ENCODE measurements at places on chromosomes 11 and 22.

GRCh38 chr11:31824879-31825837 is 14.0 kb upstream of the PAX6 start:
- DNase-seq, result no peak

GRCh38 chr11:29315275-29315674 is 701.6 kb downstream of the KCNA4 start:
- peak; percentile 65 for DNase-seq

GRCh38 chr11:69734841-69735240 is 31.0 kb upstream of the FGF19 start:
- no peak for DNase-seq

DNA sequence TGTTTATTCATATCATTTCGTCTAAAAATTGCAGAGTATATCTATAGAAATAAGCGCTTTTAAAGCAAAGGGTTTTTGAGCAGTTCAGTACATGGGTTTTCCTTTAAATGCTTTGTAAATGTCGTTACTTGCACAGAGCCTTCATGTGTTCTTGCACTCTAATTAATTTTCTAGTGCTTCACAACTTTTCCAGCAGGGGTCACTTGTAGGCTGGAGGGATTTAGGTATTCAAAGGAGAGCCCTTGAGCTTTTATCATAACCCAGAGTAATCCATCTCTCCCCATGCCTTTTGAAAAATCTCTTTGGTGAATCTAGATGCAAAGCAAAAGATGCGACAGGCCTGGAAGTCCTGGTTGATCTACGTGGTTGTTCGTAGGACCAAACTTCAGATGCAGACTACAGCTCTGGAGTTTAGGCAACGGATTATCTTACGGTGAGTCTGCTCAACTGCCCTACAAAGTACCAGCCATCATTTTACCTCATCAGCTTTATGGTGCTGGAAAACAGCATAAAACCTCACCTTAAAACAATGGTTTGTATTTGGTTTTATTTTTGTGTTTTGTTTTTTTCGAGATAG is 60.4 kb downstream of the SFI1 start:
- peak; percentile 41 for DNase-seq

DNA sequence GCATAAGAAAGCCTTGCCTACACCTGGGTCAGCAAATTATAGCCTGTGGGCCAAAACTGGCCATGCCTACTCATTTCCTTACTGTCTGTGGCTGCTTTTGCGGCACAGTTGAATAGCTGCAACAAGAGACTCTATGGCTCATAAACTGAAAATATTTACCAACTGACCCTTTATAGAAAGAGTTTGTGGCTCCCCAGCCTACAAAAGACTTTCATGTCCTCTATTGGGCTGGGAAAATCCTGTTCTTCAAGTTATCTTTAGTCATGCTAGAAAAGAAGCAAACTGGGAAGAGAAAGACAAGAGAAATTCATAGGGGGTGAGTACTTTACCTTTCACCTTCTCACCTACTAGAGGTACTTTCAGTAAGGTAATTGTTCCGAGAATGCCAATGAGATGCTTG is 175.1 kb downstream of the SWAP70 start:
- DNase-seq, result no peak

GRCh38 chr22:36129486-36130388 is 30.8 kb downstream of the APOL3 start:
- DNase-seq, result no peak

DNA sequence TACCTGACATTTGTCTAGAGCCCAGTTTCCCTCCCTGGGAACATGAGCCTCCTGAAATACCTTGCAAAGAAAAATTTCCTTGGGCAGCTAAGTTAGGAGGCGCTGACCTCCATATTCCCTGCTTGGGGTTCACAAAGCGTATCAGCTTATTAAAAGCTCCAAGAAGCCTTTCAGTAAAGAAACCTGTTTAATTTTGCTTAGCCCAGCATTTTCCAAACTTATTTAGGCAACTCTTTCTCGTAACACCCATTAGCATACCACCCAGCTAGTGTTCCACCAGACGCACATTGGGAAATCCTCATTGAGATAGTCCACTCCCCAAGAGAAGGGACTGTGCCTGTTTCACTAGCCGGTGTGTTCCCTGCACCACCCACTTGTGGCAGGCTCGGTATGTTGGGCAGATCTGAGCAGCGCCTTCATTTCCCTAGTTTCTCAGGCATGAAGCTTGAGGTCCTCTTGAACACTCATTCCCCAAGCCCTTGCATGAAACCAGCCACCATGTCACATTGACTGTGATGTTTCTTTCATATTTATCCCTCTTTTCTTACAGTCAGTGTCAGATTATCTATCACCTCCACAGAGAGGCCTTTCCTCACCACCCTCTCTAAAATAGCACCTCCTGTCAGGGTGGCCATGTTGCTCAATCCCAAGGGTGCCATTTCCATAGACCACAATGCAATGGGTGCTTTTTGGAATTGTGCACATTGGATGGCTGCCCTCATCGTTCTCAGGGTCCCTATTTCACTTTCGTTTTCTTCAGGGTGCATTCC is 12.5 kb upstream of the ELF5 start:
- no peak for DNase-seq

- DNase-seq, result no peak
Measured at GRCh38 chr11:17739945-17740338, 5.4 kb downstream of the KCNC1 start.

GRCh38 chr11:3732671-3733436 is 61.7 kb upstream of the CHRNA10 start:
- DNase-seq, result no peak

DNA sequence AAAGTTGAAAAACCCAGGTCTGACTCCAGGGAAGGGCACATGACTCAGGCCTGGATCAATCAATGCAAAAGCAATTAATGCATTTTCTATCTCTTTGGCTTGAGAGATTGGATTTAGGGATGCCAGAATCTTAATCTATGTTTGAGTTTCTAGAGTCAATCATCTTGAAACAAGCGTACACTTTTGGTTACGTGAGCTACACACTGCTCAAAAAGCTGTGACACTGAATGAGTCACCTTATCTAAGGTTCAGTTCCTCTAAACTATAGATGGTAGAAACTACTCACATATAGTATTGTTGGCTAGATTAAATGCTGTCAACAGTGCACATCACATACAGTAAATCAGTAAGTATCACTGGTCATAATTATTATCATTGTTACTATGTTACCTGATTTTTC is 24.2 kb downstream of the MRE11 start:
- DNase-seq, result no peak

- DNase-seq, result no peak
Measured at GRCh38 chr11:108593923-108594434, 411 bp upstream of the EXPH5 start.

GRCh38 chr11:113705871-113706655 is at the start of gene TMPRSS5:
TSS of gene TMPRSS5 (minus strand) at chr11:113706308. CDS start at chr11:113706224, 84 bp downstream.
- DNase-seq, result no peak

DNA sequence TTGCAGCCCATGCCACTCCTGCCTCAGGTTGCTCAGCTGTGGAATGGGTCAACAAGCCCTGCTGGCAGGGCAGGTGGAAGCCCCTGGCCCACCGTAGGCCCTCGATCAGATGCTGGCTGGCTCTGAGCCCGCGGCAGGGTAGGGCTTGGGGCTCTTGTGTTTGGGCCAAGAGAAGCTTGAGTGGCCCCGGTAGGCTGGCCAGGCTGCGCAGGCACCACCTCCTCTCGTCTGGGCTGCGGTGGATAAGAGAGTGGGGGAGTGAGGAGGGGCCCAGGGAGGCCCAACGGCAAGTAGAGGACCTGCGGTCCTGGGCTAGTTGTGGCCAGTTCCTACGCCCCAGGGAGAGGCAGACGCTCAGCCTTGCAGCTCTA is 115.2 kb downstream of the CEP164 start:
- no peak for DNase-seq

DNA sequence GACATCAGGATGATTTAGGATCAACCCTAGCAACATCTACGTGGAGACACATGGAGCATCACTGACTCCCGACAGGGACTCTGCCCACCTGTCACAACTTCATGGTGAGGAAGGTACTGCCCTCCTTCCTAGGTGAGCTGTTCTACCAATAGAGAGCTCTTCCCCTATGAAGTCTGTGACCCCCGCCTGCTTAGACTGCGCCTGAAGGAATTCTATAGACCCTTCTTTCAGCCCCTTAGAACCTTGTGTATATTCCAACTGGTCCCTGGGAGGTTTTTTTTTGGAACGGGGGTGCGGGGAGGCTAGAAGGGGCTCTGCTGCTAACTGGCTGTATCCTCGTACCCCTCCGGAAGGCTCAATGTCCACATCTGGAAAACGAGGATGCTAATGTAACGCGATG is 566 bp downstream of the INTS4 start:
- DNase-seq, result no peak

DNA sequence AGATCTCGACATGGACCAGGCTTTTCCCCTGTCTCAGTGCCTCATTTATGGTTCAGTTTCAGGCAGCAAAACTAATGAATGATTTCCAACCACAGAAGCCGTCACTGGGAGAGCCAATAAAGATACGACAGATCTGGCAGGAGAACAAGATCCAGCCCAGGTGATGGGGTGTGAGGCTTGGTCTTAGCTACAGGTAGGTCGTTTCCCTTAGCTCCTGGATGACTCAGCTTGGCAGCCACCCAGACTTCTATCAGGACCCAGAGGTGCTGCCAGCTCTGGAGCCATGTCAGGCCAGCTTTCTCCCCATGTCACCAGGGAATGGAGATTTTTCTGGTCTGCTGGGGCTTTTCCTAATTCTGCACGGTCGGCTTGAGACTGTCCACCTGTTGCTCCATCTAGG is 36.3 kb upstream of the APOBEC3A start:
- DNase-seq, result no peak

DNA sequence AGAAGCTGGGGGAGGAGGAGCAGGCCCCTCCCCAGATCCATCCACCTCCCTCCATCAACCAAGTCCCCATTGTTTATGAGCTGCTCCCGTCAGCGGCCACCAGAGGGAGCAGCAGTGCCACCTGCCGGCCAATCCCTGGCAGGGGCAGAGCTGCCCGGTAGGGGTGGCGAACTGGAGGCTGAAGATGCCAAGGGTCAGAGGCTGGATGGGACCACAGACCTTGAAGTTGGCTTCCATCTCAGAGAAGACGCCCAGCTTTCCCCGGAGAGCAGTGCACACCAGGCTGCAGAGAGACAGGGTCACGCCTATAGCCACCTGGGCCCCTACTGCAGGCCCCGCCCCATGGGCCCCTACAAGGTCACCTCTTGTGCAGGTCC is 3.6 kb downstream of the FIBP start:
- DNase-seq, result peak; percentile 67

GRCh38 chr11:131327421-131327820 is 43.0 kb upstream of the NTM start:
- DNase-seq, result peak; percentile 47

GRCh38 chr11:61874377-61874809 is 17.0 kb downstream of the FADS3 start:
- DNase-seq, result no peak

GRCh38 chr11:19355601-19356000 is 114.9 kb upstream of the E2F8 start:
- no peak for DNase-seq

GRCh38 chr11:95835768-95836488 is 45.6 kb downstream of the CEP57 start:
- peak; percentile 92 for DNase-seq

DNA sequence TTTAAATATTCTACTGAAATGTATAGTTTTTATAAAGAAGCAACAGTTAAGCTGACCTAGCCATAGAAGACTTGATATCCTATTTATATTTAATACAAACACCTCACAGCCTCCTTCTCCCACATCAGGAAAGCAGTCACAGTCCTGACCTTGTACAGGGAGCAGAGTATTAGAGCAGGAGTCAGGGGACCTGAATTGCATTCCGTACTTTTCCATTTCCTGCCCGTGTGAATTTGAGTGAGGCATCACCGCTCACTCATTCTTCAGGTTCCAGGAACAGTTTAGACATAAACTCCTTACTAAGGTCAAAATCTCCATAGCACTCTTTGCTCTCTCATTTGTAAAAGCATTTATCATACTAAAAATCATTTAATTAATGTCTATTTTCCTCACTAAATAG is 482.5 kb upstream of the FAT3 start:
- DNase-seq, result no peak

GRCh38 chr11:118933486-118933885 is 7.8 kb upstream of the BCL9L start:
- no peak for DNase-seq

DNA sequence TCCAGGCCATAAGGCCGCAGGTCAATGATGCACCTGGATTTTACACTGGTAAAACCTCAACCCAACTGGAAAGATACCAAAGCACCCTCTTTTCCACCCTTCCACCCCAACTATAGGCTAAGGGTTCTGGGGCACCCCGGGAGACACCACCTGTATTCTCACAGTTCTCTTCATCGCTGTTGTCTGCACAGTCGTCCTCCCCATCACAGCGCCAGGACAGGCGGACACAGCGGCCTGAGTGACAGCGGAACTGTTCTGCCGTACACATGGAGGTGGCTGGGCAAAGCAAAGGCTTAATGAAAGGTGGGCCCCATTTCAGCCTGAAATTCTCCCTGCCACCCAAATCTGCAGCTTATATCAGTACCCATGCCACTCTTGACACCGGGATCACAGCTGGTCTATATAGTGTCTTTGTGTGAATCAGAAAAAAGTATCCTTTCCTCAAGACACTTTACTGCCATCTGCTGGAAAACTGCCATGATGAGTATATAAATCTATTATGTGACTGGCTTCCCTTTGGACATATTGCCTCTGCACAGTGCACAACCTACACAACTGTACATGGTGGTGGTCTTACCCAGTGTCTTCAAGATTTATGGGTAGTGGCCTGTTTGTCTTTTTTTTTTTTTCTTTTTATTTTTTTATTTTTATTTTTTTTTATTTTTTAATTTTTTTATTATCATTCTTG is 21.5 kb downstream of the LRP4 start:
- DNase-seq, result peak; percentile 66
